ENCODE measurements at places on chromosomes 4 and X.

DNA sequence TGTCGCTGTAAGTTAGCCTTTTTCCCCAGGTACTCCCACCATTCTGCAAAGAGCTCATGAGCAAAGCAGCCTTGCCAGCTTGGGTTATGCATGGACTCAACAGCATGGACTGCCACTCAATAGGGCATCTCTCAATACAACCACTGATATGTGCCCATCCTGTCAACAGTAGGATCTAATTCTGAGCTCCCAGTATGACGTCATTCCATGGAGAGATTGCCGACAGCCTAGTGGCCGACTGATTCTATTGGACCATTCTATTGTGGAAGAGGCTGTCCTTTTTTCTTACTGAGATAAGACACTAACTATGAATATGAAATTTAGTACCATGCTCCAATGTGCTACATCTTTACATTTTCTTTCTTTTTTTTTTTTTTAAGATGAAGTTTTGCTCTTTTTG lies 2389.0 kb upstream of the AGA start:
- no peak for DNase-seq

- no peak for DNase-seq
Measured at GRCh38 chrX:8684201-8684965, 47.6 kb downstream of the ANOS1 start.

DNA sequence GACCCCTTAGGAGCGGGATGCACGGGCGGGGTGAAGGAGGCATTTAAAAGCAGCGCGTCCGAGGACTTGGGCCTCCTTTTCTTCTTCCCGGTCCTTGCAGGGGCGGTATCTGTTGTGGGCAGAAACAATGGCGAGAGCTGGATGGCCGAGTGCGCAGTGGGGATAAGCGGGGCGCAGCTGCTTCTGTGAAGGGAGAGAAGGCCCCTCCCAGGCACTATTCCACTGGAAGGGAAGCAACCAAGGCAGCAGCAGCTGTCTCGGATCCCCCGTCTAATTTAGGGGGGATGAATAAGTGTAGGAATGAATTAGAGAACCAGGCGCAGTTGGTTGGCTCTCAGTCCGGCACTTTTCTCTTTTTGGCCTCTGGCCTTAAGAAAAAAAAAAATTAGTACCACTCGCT lies 995 bp downstream of the SMARCA5 start:
- DNase-seq, result peak; percentile 69

GRCh38 chrX:46648660-46649059 lies 75.1 kb downstream of the CHST7 start:
- DNase-seq, result no peak

- DNase-seq, result no peak
Measured at GRCh38 chr4:56078866-56079265, 130.1 kb downstream of the CEP135 start.

Measured in suppressor macrophage (primary cell).